ENCODE measurements at places on chromosomes 7 and 10. TPM values are rescaled to one million over a fixed set of nuclear protein-coding genes. Genes with fewer than 3 reads are reported as not detected.

DNA sequence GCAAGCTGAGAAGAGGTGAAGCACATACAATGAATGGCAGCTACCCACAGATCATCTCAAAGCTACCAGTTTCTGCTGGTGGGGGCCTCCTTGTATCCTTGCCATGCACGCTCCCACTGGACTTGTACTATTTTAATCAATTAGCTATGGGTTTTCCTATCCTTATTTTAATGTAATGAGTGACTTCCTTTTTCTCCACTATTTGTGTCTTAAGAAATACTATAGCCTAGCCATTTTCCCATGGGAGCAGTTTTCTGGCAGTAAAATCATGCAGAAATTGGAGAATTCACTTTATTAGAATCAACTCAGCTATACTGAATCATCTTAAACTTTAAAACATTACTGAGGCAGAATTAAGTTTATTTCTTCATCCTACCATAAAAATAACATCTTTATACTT, 73.5 kb downstream of the CTNNA3 start:
- DNase-seq: no peak

DNA sequence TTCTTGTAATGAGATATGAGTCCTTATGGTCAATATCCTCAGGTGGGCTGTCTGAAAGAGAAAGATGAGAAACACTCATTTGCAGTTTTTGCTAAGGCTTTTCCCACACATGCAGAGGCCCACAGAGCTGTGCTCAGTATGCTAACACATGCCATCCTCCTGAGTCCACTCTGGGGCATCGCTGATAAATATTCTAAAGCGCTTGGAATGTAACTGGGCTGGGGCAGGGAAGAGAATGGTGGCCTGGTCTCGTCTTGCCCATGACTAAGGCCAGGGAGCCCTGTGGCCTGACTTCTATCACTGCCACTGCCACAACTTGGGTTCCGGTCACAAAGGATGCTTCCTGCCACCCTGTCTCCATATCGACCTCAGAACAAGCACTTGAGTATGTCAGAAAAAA, 199.7 kb upstream of the FRMD4A start:
- no peak for DNase-seq

GRCh38 chr7:151204383-151205032, 5.8 kb downstream of the H2BK1 start:
- DNase-seq: no peak

DNA sequence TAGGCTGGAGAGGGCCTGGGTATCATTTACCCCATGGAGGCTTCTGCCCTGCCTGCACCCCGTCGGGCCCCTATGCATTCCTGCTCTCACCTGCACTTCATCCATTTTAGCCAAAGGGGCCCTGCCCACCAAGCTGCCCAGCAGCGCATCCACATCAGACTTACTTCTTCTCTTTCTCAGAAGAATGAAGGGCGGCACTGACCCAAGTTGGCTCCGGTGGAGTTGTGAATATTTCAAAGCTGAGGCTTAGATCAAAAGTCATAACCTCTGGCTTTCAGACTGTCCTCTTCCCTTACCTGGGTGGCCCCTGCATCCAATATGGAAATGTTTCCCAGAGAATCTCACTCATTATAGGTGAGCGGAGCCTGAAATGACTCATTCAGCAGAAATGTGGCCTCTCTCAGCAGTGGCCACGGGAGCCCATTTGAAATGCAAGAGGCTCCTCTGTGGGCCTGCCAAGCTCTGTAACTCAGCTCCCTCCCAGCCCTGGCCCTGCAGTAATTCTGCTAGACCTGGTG, 117.6 kb upstream of the TCF7L2 start:
- DNase-seq: no peak

DNA sequence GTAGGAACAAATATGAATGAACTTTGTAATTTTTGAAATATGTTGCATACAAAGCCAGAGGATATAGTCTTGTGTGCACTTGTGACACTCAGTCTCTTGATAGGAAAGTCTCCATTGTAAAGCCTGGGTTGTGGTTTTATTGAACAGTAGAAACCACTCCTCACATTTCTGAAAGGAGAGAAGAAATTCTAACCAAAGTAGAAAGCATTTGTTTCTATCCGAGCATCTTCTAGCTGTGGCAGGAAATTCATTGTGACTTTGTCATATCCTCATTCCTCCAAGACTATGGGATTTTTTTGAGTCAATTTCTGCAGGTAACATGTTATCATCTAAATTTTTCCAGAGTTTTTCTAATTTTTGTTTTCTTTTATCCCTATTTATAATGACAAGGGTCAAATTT, 55.5 kb upstream of the NCF1 start:
- DNase-seq: no peak

GRCh38 chr7:111529507-111530355, 32.6 kb downstream of the IMMP2L start:
- DNase-seq: no peak

GRCh38 chr7:107660381-107661080, at the start of gene SLC26A4:
TSS of gene SLC26A4 (plus strand) at chr7:107660828. CDS start at chr7:107661642, 814 bp downstream.
- no peak for DNase-seq

GRCh38 chr10:1648648-1649047, 88.7 kb downstream of the ADARB2 start:
- no peak for DNase-seq

The MYO3A gene
- total RNA-seq: not detected

The FAM180A gene
- total RNA-seq: 11.4 TPM
